Activated CD4-positive, alpha-beta T cell treated with anti-CD3 and anti-CD28 coated beads, Interleukin-2, amount 10 ng/mL, durations not matched to agents 24 days and 14 days (primary cell): ENCODE measurements at places on chromosomes 3 and 15.
A peak's percentile ranks its signal among the peaks of the same experiment; 100 is the strongest.

- peak; percentile 68 for DNase-seq
Measured at GRCh38 chr3:183490653-183491052, 62.2 kb upstream of the MCF2L2 start.

DNA sequence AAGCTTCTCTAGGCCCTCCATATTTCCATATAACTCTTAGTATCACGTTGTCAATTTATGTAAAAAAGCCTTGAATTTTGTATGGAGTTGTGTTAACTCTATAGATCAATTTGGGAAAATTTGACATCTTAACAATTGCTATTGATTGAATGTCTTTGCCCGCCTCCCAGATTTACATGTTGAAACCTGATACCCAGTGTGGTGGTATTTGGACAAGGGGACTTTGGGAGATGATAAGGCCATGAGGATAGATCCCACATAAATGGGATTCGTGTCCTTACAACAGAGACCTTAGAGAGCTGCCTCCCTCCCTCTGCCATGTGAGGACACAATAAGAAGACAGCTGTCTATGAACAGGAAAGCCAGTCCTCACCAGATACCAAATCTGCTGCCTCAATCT is 21.1 kb upstream of the TNK2 start:
- no peak for DNase-seq

DNA sequence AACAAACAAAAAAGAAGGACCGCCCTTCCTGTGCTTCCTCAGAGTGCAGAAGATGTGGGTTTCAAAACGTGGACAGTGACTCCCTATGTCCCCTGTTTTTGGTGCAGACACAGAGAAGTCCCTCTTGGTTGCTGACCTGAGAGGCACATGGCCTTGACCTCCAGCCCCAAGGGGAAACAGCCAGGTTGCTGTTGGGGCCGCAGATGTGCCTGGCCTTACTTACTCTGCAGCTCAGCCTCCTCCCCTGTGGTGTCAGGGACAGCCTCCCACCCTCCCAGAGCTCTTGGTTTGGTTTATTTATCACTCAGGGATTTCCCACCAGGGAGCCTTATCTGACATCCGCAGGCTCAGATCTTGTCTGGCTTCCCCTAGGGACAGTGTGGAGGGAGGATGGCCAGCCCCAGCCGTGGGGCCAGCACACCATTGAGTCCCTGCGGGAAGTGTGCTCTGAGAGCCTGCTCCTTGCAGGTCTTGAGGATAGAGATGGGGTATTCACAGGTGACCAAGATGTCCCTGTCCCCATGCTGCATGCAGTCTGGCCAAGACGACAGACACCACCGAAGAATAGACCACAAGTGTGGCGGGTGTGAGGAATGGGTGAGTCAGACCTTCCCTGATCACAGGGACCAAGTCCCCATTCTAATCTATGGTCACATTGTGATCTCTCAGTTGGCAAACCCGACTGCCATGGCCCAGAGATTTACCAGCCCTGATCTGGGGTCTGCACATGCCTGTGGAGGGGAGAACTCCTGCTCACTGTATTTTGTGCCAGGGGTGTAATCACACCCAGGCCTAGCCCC is 134.3 kb upstream of the ABHD17C start:
- DNase-seq = no peak

GRCh38 chr15:70222606-70223005 is 124.9 kb upstream of the TLE3 start:
- no peak for DNase-seq

GRCh38 chr3:188526057-188526456 is 372.1 kb downstream of the LPP start:
- no peak for DNase-seq

DNA sequence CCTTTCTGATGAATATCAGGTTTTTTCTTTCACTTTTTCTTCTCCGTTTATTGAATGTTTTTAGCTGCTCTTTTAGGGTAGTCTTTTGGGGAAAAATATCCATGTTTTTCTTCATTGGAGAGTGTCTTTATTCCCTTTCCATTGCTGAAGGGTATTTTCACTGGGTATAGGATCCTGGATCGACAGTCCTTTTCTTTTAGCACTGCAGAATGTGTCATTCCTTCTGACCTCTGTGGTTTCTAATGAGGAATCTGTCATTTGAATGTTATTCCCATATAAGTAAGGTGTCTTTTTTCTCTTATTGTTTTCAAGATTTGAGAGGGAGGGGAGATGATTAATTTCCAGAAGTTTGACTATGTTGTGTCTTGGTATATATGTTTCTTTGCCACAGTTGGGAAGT is 96.8 kb downstream of the BBX start:
- DNase-seq = no peak

GRCh38 chr3:82891028-82891427 is 1129.6 kb upstream of the GBE1 start:
- DNase-seq = no peak
